ENCODE measurements at places on chromosomes 3 and 15. TPM values are rescaled to one million over a fixed set of nuclear protein-coding genes. Genes with fewer than 3 reads are reported as not detected.

Gene NEIL1
- 3.7 TPM for total RNA-seq

Gene CCR8
- not detected for total RNA-seq

Gene RASGRF1
- total RNA-seq, result 0.58 TPM

Gene SAMMSON
- 1.3 TPM for total RNA-seq

Gene SNTN
- total RNA-seq, result not detected

Gene MYRIP
- 0.07 TPM for total RNA-seq

Gene SUCNR1
- total RNA-seq, result 0.09 TPM

Gene NR2C2
- total RNA-seq, result 33.0 TPM

Gene AMIGO3
- total RNA-seq, result 0.18 TPM

Gene SNX22
- 1.8 TPM for total RNA-seq

Gene COL6A5
- 4.9 TPM for total RNA-seq

Gene OXSM
- 28.4 TPM for total RNA-seq

Gene TYRO3
- 33.5 TPM for total RNA-seq

Gene FSIP1
- total RNA-seq, result 0.29 TPM

Gene CCR3
- not detected for total RNA-seq

Gene HIGD2B
- total RNA-seq, result 0.22 TPM

Gene RTP3
- total RNA-seq, result not detected

Gene GPR171
- not detected for total RNA-seq

Gene ZNF385D
- total RNA-seq, result 0.66 TPM

Gene GRM2
- not detected for total RNA-seq

Gene LRRC31
- not detected for total RNA-seq

Gene IQCF5
- not detected for total RNA-seq

Gene SSUH2
- total RNA-seq, result not detected

Gene PLA2G4F
- 0.02 TPM for total RNA-seq

Gene GASK1A
- total RNA-seq, result not detected

Gene TPRG1
- total RNA-seq, result not detected

Gene CPN2
- not detected for total RNA-seq

Gene RBM6
- total RNA-seq, result 50.2 TPM

Gene TCF12
- total RNA-seq, result 78.4 TPM

Gene ESYT3
- not detected for total RNA-seq

Gene EPHB1
- not detected for total RNA-seq

Gene LYZL4
- total RNA-seq, result not detected

Gene CHDH
- total RNA-seq, result 0.89 TPM

Gene MTMR10
- total RNA-seq, result 6.6 TPM
